T-helper 22 cell (primary cell): ENCODE measurements at places on chromosomes 13 and 19.

- no peak for DNase-seq
These were observed 34.1 kb upstream of the UQCRFS1 start for GRCh38 chr19:29247051-29247450.

GRCh38 chr19:55553217-55554182 lies 8.2 kb upstream of the SBK3 start:
- DNase-seq: no peak

- no peak for DNase-seq
These were observed 51.5 kb upstream of the WDFY2 start for GRCh38 chr13:51532736-51533197.

DNA sequence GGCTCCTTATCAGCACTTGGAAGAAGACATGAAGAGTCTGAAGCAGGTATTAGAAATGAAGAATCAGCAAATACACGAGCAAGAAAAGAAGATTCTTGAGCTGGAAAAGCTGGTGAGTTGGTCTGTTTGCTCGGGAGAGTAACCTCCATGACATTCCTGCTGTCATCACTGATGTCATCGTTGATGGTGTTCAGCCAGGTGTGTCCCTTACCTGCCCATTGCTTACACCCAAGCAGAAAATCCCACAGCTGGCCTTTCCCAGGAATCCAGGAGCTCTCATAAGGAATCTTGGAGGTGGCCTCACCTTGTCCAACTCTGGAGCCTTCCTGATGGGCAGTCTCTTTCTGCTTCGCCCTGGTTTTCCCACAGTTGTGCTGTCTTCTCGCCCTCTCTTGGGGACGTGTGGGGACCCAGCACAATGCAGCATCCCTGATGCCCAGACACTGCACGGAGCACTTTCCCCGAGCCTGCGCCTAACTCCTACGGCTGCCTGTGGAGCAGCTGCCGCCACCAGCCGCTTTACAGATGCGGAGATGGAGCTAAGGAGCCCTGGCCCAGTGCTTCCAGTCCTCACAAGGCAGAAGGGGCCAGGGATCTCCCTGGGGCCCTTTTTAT lies 97.0 kb downstream of the SLC7A1 start:
- no peak for DNase-seq

DNA sequence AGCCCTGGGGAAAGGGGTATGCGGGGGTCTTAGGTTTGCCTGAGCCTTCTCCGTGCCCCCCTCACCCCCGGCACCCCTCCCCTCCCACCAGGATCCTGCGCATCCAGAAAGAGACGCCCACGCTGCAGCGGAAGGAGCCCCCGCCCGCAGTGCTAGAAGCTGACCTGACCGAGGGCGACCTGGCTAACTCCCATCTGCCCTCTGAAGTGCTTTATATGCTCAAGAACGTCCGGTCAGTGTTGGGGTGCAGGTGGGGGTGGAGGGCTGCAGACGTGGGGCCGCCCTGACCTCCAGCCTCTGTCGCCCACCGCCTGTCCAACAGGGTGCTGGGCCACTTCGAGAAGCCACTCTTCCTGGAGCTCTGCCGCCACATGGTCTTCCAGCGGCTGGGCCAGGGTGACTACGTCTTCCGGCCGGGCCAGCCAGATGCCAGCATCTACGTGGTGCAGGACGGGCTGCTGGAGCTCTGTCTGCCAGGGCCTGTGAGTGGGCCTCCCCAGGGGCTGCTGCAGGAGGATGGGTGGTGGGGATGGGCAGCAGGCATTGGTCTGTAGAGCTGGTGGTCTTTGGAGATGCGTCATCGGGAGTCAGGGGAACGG lies 4.4 kb downstream of the PNPLA6 start:
- no peak for DNase-seq

DNA sequence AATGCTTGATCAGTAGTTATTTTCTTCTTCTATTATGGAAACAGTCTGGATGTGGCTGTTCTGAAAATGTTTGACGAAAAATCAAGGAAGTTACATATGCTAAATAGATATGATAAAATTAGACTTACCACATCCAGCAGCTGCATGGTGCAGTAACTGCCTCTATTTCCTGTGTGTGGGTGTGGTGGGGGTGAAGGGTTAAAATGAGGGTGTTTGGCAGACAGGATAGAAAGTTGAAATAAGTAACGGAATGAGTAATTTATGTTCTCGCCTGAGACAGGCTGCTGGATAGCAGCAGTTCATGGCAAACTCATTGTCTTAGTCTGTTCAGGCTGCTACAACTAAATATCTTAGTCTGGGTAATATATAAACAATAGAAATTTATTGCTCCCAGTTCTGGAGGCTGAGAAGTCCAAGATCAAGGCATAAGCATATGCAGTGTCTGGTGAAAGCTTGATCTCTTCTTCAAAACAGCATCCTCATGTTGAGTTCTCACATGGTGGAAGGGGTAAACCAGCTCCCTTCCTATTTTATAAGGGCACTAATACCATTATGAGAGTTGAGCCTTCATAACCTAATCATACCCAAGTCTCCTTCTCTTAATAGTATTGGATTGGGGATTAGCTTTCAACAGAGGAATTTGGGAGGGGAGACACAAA lies 1248.9 kb downstream of the SLITRK5 start:
- DNase-seq: no peak

DNA sequence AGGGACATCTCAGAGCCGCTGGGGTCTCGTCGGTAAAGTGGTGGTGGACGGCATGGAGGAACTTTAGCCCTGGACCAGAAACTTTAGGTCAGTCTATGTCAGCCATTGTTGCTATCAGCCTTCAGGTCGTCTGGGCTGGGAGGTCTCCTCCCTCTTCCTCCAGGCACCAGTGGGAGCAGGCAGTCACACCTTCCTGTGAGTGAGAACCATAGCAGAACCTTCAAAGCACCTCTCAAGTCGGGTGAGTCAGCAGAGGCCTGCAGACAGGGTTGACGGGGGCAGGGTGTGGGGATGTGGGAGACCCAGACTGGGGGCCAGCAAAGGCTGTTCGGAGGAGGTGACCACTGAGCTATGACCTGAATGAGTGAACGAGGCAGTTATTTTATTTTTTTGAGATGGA lies 15.4 kb upstream of the SBNO2 start:
- no peak for DNase-seq

DNA sequence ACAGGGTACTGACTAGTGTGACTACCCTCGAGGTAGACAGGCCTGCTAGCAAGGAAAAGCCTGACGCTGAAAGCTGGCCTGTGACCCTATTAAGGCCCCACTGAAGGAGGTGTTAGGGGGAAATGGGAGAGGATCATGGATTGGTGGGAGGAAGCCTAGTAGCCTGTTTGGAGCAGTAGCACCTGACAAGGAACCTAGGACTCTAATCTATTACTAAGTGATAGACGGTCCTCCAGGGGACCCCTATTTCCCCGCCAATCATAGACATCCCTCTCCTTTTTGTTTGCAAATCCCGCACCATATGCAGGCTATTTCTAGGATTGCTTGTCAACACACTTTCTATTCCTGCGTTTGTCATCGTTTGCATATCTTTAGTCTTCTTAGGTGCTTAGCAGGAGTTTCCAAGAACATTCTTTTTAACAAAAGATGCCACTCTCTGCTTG lies 1338.8 kb upstream of the MIR17HG start:
- no peak for DNase-seq

- no peak for DNase-seq
These were observed 16.9 kb downstream of the ZC3H4 start for GRCh38 chr19:47096721-47097120.

DNA sequence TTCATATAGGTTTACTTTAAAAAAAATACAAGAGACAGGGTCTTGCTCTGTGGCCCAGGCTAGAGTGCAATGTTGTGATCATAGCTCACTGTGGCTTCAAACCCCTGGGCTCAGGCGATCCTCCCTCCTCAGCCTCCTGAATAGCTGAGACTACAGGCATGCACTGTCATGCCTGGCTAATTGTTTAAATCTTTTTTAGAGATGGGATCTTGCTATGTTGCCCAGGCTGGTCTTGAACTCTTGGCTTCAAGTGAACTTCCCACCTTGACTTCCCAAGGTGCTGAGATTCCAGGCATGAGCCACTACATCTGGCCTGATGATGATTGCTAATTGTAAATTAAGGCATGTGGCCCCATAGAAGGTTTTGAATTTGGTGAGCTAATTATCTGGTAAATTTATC lies 35.4 kb upstream of the ADGRE1 start:
- DNase-seq: no peak

DNA sequence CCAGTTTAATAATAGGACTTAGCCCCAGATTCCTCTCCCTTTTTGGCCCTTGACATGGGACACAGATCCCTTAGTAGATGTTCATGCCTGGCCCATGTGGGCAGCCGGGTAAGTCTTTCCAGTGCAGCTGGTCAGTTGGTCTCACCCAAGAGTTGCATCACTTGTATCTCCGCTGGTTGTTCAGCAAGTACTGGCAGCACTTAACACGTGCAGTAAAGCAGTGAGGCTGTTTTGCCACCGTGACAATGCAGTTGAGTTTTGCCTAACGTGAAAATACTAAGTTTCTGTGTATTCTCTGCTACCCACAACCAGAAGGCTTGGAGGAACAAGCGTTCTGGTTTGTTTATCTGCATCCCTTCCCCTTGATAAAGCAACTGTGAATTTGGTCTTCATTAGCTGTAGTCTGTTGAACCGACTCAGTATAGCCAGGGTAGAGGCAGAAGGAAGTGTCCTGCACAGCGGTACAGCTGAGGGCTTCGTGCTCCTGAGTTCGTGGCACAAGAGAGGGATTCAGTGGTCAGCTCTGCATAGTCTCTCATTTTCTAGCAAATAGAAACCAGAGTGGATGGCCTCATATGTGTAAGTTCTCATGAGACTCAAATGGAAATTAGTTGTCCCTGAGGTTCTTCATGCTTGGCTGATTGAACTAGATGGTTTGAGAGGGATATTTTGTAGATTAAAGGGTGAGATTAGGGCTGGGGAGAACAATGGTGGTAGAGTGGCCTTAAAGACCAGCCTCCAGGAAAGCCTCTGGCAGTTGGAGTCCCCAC lies 50.3 kb downstream of the ARHGEF7 start:
- DNase-seq: no peak

DNA sequence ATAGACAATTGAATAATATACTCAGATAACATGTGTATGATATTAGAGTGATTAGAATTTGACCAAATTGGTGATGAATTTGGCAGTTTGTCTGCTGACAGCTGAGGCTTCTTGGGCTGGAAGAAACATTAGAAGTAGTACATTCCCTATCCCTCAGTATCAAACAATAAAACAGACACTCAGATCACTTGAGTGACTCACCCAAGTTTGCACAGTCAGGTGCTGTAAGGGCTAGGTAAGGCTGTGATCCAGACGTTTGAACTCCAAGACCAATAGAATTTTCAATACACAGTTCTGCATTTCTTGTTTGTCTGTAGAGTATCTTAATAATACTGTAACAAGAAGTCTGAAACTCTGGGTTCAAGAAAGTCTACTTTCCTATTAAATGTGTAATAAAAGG lies 223.5 kb downstream of the POSTN start:
- no peak for DNase-seq

- no peak for DNase-seq
These were observed 31.0 kb upstream of the OLFM2 start for GRCh38 chr19:9967326-9967725.

DNA sequence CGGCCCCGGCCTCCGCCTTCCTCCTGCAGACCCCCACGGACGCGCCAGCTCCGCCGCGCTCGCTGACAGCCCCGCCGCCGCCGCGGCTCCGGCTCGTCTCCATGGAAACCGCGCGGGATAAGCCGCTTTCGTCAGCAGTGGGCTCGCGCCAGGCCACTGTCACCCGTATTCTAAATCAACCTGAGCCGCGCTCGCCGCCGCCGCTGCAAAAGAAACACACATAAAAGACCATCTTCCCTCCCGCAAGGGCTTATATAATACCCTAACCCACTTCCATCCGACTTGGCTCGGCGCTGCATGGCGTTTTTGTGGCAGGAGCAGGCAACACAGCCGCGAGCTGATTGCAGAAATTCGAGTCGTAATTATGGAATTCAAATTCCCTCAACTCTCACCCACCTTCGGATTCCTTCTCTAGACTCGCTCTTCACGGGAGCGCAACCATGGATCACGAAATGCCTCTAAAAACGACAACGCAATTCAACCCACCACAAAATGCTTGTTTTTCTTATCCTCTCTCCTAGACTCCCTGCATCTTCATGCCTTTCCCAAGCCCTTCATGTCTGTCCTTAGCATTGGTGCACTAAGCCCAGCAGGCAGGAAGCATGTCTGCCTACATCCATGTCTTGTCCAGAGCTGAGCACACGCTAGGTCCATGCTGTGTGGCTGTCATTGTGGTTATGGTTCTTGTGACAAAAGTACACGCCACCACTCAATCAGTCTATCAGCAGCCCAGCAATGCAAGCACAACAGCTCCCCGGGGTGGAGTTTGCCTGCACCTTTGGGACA lies at the start of gene AMER2:
Gene AMER2 (minus strand): TSS at position 772 of the 786 bp plus-strand sequence. CDS start 669 bp downstream, at position 103.
- DNase-seq: no peak

DNA sequence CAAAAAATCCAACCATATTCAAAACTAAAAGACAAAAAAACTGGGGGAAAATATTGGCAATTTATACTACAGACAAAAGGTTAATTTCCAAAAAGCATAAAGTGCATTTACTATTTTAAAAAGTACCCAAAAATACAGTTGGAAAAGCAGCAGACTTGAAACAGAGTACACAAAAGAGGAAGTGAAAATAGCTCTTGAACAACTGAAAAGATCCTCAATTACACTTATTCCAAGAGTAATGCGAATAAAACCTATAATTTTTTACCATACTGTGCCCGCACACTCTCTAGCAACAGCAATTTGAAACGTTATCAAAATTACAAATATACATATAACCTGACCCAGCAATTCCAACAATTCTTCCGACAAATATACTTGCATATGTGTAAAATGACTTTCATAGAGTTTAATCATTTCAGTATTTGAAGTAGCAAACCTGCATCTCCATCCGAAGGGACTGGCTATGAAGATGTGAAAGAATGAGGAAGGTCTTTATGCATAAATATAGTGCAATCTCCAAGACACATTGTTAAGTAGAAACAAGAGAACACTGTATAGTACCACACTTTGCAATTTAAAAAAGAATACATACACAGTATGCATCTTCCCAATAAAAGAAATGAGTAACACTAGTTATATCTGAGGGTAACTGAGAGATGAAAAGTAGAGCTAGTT lies 25.4 kb downstream of the ALG5 start:
- no peak for DNase-seq

- DNase-seq: peak; percentile 76
These were observed 3.4 kb downstream of the TPGS1 start for GRCh38 chr19:510606-511100.

DNA sequence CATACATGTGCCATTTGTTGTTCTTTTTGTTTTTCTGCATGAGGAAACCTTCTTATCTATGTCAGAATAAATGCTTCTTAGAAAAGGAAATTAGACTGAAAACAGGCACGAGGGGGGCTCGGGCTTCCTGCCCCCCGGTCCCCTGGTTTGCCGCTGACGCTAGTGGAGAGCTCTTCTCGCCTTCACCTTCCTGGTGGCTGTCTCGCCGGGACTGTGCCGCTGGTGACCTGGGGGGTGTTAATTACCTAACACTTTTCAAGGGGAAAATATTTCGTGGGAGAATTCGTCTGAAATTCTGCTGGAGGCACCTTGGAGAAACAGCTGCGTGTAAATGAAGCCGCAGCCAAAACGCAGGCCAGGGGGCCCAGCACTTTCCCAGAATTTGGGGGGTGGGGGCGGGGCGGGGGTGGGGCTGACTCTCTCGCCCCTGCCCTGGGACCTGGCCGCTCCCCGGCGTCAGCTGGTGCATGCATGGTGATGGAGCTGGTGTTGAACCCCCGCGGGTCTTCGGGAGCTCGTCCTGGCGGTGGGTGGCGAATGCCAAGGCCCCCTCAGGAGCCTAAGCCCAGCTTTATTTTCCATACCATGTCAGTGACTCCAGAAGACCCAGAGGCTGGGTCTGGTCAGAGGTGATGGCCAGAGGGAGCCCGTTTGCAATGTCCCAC lies 58.3 kb upstream of the MCF2L start:
- DNase-seq: no peak

- DNase-seq: no peak
These were observed 860.5 kb downstream of the PCDH9 start for GRCh38 chr13:66369666-66370065.

GRCh38 chr19:10305139-10305806 lies 4.3 kb downstream of the ZGLP1 start:
- no peak for DNase-seq
